GM23248 (cell line): ENCODE measurements at places on chromosomes 4 and X. TPM values are rescaled to one million over a fixed set of nuclear protein-coding genes. Genes with fewer than 3 reads are reported as not detected.

GRCh38 chrX:148984238-148984637 lies 483.8 kb downstream of the AFF2 start:
- no peak for DNase-seq

GRCh38 chrX:53494436-53494835 lies 60.3 kb upstream of the HSD17B10 start:
- DNase-seq = peak; percentile 61

SPANXC gene
- total RNA-seq = not detected in 2 replicates

DNA sequence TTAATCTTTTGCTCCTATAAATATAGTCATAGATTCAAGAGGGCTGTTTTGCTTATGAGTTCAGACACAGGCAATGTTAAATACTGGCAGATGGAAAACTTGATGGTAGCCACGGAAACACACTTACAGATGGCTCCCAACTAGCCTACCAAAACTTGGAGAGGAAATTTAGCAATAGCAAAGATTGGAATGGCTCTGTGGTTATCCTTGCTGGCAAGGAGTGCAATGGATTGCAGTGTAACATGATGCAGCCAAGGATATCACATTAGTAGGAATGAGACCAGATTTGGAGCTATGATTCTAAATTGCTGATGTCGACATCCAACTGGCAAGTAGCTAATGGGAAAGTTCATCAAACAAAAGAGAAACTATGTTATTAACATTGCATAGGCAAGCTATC lies 791.0 kb upstream of the DIAPH2 start:
- DNase-seq = no peak

DNA sequence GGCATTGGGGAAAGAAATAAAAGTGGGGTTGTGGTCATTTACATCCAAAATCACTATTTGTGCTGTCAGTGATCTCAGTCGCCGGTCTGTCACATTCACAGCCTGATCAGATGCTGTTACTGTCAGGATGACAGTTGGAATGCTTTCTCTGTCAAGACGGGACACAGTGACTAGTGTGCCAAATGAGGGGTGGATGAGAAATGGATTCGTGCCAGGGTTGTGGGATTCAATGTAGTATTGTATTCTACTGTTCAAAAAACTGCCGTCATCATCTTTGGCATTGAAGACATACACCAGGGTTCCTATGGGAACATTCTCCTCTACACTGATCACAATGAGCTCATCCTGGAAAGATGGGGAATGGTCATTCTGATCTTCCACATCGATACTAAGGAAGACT lies 171.1 kb downstream of the DCHS2 start:
- no peak for DNase-seq

MAGEE2 gene
- not detected in 2 replicates for total RNA-seq

GRCh38 chrX:103533511-103534216 lies 14.4 kb upstream of the RAB40A start:
- DNase-seq = peak; percentile 51

NAT8L gene
- total RNA-seq = 0.38 TPM in 1 of 2 replicates, not detected in the other

DNA sequence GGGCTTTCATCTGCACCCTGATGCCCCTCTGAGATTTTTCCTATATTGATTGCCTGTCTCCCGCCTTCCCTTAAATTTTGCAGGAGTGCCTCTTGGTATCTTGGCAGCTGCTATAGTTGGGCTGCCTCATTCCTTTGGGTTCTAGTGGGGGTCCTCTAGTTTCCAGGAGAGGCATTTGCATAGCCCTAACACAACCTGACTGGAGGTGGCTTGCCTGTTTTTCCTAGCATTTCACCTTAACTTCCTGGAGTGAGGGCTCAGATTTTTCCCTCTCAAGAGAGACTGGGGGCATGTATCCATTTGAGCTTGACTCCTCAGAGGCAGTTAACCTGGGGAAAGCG lies 46.0 kb downstream of the UGT2A3 start:
- DNase-seq = no peak

GLRA2 gene
- total RNA-seq = 0.22 TPM in 1 of 2 replicates, not detected in the other

- DNase-seq = no peak
These were observed 40.9 kb upstream of the CPLX1 start for GRCh38 chr4:866761-867390.

DNA sequence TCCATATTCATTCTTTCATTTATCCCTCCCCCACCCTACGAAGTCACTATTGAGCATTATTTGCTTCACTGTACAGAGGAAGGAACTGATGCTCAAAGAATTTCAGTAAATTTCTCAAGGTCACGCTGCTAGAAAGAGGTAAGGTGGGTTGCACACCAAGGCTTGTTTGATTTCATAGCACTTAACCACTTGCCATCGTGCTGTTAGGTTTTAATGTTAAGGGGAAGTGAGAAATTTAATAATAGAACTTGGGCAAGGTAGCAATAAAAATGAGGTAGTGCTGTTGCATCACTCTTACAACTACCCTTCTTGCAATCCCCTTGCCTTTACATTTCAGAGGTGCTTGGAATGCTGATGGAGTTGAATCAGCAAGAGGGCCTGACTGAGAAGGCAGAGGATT lies 343.1 kb downstream of the MID1IP1 start:
- DNase-seq = no peak
